ENCODE measurements at places on chromosomes 12 and 14.

GRCh38 chr12:70482764-70483163, 116.7 kb downstream of the KCNMB4 start:
- DNase-seq, result no peak

GRCh38 chr12:26043135-26044006, 81.5 kb downstream of the BHLHE41 start:
- no peak for DNase-seq

DNA sequence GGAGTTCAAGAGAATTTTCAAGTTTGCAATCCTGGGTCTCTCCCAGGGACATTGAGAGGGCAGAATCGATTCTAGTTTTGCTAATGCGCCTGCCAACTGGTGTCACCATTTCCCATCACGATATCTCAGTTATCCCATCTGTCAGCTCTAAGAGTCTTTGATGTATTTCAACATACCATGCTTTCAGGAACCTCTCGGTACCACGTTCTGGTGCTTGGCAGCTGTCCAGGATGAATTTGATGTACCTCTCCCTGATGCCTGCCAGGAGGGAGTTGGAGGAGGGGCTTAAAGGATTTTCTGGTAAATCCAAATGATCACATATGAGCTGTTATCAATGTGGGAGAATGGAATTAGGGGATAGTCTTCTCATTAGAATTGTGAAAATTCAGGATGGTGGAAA, 332.5 kb downstream of the RGS6 start:
- no peak for DNase-seq

DNA sequence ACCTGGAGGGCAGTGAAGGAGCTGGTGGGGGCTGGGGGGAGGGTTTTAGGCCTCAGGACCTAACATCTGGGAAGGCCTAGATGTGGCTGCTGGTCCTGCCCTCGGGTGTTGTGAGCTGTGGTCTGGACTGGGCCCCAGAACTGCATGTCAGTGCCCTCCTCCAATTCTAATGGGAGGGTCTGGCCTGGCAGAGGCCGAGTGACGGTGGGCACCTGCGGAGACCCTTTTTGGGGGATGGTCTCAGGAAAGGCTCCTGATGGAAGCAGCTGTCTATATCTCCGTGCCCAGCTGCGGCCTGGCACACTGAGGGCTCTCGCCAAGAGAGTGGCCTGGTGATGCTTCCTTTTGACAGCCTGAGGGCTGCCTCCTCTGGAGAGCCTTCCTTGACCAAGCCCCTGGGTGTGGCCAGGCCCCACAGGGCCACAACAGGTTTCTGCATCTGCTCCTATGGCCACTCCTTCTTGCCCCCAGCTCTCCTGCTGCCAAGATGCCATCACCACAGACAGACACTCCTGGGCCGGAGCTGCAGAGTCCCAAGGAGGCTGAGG, 5.3 kb downstream of the EXOC3L4 start:
- no peak for DNase-seq

GRCh38 chr14:36520601-36521525, 831 bp upstream of the NKX2-1 start:
- no peak for DNase-seq

- DNase-seq, result no peak
Measured at GRCh38 chr12:47992776-47993175, 11.5 kb downstream of the COL2A1 start.

DNA sequence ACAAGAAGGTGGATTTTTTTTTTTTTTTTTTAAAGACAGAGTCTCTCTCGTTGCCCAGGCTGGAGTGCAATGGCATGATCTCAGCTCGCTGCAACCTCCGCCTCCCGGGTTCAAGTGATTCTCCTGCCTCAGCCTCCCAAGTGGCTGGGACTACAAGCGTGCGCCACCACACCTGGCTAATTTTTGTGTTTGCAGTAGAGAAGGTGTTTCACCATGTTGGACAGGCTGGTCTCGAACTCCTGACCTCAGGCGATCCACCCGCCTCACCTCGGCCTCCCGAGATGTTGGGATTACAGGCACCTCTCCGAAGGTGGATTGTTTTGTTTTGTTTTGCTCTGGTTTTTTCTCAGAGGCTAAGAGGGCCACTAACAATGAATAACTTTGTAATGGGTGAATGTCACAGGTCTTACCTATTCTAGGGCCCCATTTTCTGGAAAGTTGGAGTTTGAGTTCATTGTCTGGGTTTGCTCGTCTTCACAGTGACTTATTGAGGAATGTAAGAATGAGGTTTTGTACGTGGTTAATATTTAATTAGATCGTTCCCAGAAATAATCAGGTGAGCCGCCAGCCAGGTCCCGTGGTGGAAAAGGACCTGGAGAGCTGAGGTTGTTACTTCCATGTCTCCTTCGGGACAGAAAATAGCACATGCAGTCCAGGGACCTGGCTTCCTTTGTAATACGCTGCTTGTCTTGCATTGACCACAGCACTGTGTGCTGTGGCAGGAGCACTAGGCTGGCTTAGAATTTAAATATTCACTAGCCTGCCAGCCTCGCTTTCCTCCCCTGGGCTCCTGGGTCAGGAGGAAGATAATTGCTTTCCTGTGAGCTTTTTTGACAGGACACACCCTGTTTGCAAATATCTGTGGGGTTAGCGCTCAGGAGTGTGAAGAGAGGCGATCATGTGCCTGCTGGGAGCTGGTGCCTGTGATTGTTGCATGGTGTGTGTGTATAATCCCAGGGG, 2.3 kb downstream of the HIP1R start:
- DNase-seq, result no peak

DNA sequence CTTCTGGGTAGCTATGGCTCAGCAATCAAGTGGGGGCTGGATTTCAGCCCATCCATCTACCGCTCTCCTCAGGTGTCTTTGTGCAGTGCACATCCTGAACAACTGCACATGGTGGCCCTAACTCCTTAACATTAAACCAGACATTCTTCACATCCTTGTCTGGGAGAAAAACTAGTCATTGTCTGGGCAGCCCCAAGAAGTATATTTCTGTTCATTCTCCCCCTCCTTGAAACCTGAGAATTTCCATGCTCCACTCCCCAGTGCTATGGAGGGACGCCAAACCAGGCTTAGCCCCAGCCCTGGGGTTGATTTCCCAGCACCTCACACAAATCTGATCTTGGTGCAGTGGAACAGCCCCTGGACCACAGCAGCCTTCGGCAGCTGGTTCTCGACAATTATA, 13.4 kb downstream of the MYL2 start:
- no peak for DNase-seq

DNA sequence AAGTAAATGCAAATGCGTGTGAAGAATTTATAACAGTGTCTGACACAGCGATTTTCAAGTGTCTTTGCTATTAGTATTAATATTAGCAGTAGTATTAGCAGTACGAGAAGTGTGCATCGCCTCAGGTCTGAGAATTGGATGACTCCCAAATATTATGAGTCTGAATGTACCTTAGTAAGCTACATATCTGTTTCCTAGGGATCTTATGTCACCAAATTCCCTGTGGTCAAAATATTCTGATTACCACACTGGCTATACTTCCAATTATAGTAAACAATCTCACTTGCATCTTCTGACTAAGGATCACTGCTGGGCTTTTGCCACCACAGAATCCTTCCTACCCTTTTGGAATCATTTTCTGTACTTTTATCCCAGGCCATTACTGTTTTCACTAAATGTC, 396.0 kb upstream of the MIS18BP1 start:
- no peak for DNase-seq

- DNase-seq, result no peak
Measured at GRCh38 chr14:32601069-32601468, 272.0 kb downstream of the AKAP6 start.

GRCh38 chr14:51180577-51180976, 59.5 kb upstream of the TMX1 start:
- DNase-seq, result no peak

- no peak for DNase-seq
Measured at GRCh38 chr14:70641548-70642302, at the start of gene TTC9. Gene TTC9, plus strand, starts transcription at chr14:70641916. Its CDS starts 214 bp downstream, at chr14:70642130.

DNA sequence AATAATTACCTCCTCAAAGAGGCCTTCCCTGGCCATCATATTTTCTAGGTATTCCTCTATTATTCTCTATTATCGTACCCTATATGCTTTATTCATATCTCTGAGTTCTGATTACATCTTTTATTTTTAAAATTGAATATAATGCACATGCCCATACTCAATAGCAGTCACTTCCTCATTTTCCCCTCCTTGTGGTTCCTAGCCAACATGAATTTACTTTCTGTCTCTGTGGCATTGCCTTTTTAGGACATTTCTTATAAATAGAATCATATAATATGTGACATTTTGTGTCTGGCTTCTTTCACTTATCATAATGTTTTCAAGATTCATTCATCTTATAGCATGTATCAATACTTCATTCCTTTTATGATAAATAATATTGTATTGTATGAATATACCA, 74.4 kb upstream of the TRHDE start:
- no peak for DNase-seq

DNA sequence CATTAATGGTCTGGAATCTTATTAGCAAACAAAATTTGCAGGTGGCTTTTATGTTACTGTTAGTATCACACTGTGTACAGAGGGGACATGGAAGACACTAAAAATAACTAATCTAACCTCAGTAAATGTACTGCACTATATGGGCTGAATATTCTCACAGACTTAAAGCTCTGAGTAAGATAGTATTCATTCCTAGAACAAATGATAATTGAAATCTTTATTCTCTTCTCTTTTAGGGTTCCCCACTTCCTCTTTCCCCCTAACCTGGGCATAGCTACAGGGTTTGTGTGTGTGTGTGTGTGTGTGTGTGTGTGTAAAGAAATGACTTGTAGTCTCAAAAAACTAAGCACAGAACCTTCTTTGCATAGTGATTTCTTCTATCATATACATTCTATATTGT, 21.4 kb upstream of the HECTD1 start:
- no peak for DNase-seq

DNA sequence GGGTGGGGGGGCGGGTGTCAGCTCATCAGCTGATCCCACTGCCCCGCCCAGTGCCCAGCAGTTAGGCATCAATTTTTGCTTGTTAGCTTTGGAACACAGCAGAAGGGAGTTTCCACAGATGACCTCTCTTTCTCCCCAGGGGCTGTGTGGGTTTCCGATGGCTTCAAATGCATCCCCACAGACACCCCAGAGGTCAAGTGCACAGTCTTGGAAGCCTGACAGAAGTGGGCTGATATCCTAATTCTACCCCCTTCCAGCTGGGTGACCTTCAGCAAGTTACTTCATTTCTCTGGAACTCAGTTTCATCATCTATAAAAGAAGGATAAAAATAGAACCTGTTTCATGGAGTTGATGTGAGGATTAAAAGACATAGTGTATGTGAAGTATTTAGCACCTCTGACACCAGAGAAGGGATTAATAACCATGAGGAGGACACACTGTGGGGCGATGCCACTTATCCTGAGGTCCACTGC, 22.0 kb downstream of the TTC9 start:
- no peak for DNase-seq

DNA sequence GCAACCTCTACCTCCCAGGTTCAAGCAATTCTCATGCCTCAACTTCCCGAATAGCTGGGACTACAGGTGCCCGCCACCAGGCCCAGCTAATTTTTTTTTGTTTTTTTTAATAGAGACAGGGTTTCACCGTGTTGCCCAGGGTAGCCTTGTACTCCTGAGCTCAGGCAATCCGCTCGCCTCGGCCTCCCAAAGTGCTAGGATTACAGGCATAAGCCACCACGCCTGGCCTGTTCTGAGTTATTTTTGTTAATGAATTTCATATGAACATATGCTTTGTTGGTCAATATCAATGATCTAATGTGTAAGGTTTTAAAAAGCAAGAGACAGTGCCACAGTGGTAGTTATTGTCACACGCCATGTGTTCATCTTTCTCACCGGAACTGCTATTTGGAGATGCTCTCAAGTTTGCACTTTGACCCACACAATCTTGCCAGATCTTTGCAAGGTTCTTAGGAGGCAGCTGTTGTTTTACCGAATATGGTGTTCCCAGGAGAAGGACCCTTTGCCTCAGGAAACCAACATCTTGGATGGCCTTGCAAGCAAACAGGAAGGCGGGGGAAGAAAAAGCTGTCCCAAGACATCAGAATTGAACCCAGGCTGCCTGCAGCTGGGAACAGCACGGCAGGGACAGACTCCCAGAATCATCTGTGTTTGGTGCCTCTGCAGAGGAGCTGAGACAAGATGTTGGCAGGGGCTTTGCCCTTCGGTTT, 30.0 kb downstream of the GALNT16 start:
- DNase-seq, result no peak

GRCh38 chr12:93778306-93778705, 101.1 kb downstream of the CRADD start:
- no peak for DNase-seq

DNA sequence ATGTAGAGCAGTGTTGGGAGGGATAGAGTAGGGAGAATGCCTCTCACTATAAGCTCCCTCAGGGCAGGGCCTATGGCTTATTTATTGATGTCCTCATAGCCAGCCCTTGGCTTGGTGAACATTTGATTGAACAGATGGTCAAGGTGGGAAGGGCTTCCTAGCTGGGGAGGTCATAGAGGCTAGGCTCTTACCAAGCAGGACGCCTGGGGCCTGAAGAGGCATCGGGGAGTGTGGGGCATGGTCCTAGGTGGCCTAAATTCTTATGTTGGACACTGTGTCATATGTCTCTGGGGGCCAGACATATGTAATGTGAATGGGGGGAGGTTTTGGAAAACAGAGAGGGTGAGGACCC, 17.9 kb upstream of the KRT86 start:
- no peak for DNase-seq

DNA sequence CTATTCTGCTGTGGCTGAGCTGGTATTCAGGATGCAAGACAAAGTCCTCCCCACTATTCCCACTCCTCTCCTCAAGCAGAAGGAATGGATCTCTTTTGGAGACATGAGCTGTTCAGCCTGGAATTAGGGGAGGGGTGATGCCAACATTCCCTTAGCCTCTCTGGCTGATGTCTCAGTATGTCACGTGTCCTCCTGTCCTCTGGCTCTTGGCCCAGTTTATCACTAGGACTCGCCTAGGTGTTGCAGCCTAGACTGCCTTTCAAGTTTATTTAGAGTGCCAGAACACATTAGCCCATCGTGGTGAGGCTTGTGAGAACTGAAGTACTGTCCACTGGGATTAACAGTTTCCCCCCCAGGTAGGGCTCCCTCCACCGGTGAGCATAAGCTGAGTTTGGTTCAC, 239.9 kb upstream of the MIS18BP1 start:
- no peak for DNase-seq

GRCh38 chr14:92693998-92694795, 54.2 kb downstream of the LGMN start:
- no peak for DNase-seq

DNA sequence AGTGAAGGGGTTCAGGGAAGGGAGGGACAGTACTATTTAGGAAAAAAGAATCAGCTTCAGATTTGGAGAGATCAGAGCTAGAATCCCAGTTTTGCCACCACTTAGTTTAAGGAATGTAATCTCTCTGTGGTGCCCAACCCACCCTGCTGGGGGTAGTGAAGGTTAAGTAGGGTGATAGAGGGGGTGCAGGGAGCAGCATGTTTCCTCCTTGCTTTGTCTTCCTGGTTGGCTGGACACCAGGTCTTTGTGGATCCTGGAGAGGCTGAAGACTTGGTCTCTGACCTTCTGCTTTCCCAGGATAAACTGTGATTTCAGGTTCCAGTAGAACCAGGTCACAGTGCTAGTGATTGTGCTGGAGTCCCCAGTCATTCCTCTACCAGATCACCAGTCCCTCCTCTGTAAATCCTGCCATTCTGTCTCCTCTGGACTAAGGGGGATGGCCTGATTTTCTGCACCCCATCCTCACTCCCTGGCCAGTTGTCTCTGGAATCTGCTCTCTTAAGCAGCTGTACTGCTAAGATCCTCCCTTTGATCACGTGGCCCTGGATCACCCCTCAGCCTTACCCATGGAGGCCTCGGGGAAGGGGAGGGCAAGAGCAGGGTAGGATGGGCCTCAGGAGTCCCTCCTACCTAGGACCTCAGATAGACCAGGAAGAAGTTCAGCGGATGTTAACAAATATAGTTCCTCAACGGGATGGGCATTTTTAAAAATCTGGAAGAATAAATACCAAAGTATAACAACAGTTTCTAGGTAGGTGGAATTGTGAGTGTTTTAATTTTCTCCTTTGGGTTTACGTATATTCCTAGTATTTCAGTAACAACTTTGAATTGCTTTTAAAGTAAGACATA, 3.1 kb downstream of the MAP3K12 start:
- no peak for DNase-seq
